ENCODE measurements at places on chromosomes 6 and 20.
A peak's percentile ranks its signal among the peaks of the same experiment; 100 is the strongest.

- DNase-seq = no peak
Measured at GRCh38 chr20:19407736-19408135, 195.3 kb downstream of the SLC24A3 start.

DNA sequence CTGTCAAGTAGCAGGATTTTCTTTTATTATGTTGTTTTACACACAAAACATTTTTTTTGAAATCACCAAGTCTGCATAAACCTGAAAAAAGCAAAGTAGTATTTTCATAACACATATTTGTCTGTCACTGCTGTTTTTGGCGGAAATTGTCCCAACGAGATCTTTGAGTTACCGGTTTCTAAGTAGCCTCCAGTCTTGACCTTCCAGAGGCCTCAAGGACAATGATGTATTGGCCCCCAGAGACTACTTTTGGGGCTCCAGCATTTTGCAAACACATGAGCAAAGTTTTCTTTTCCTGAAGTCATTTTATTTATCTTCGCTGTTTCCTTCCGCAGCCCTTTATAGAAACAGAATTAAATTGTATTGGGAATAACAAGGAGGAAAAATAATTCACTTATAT lies 862.6 kb downstream of the KIF16B start:
- no peak for DNase-seq

DNA sequence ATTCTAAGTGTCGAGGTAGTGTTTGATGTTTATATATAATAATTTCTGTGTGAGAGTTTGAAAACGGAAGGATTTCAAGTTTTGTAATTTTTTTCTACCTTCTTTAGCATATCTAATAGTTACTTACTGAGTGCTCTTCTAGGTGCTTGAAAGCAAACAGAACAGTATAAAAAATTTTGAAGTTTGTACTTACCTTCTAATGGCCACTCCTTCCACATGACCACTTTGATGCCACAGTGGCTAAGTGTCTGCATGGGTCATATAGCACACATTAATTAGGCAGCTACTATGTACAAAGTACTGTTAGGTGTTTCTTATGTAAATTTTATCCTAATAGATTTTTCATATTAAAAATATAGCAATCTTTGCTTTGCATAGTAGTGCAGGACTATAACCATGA lies 21.1 kb downstream of the RPRD1B start:
- DNase-seq = no peak

DNA sequence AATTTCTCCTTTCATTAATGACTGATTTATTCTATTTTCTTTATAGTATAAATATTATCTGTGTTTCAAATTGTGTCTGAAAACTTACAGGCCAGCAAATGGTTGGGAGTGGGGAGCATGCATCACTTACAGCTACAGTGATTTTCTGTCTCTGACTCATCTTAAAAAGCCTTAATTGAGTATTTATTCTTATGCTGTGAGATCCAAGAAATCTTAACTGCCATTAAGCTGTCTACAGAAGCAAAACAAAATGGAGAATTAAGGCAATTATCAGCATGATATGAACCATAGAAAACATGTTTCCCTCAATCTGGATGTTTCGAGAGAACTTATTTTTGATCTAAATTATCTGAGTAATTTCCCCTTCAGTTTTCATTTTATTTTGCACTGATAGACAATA lies 831.2 kb downstream of the KIF16B start:
- no peak for DNase-seq

DNA sequence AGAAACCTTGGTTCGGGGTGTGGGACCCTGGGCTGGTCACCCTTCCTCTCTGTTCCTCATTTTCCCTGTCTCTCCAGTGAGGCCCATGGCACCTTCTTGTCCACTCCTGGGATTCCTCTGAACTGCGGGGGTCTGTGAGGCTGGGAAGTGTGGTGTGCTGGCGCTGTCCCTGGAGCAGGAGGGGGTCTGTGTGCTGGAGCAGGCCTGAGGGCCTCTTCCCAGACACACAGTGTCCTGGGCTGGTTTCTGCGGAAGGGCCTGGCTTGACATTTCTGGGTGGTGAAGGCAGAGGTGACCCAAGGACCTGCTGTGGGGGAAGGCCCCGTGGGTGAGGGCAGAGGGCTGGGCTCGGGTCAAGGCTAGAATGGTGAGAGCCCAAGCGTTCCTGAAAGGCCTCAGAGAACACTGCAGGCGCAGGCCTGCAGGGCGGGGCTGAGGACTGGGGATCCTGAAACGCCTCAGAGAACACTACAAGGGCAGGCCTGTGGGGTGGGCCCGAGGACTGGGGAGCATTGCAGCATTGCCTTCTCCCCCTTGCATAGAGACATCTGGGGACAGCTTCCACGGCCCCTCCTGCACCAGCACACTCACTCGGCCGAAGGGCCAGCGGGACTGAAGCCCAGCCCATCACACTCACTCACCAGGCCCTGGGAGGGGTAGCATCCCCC lies 10.6 kb upstream of the BAK1 start:
- peak; percentile 61 for DNase-seq

- DNase-seq = no peak
Measured at GRCh38 chr6:131419702-131420101, 153.3 kb upstream of the ARG1 start.

DNA sequence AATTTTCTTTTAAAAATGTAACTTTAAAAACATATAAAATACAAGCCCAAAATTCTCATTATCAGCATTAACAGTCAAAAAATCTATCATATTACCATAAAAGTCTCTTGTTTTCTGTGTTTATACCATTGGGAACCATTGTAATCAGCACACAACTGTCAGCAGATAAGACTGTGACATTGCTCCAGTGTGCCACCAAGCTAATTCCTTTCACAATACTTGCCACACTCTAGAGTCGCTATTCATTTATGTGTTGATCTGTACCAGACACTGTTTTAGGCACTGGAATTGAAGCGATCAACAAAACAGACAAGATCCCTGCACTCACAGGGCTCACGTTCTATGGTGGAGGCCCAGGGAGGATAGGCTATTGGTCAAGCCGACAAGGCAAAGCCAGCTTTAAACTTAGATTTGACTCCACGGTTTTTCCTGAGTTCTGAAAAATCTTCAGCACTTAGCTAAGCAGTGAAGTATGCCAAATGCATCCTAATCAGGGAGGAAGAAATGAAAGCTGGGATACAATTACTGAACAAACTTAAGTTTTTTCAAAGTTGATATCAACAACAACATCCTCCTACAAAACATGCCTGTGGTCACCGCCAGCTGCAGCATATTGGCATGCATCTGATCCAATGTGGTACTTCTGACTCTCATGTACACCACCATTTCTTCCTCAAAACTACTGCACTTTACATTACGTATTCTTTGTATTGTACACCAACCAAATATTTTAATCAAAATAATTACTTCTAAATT lies 60.5 kb downstream of the GMDS start:
- DNase-seq = no peak

- DNase-seq = no peak
Measured at GRCh38 chr6:13672904-13673303, 38.7 kb downstream of the RANBP9 start.

- DNase-seq = no peak
Measured at GRCh38 chr20:24478584-24478983, 9.2 kb downstream of the SYNDIG1 start.

- DNase-seq = peak; percentile 93
Measured at GRCh38 chr6:1335367-1336037, 23.6 kb downstream of the FOXQ1 start.

GRCh38 chr6:142014515-142014914 lies 118.2 kb upstream of the GJE1 start:
- DNase-seq = peak; percentile 99

- no peak for DNase-seq
Measured at GRCh38 chr20:56411759-56412472, at the start of gene CASS4. CASS4 (plus strand) TSS chr20:56412260; CDS start chr20:56412459, 199 bp downstream.

DNA sequence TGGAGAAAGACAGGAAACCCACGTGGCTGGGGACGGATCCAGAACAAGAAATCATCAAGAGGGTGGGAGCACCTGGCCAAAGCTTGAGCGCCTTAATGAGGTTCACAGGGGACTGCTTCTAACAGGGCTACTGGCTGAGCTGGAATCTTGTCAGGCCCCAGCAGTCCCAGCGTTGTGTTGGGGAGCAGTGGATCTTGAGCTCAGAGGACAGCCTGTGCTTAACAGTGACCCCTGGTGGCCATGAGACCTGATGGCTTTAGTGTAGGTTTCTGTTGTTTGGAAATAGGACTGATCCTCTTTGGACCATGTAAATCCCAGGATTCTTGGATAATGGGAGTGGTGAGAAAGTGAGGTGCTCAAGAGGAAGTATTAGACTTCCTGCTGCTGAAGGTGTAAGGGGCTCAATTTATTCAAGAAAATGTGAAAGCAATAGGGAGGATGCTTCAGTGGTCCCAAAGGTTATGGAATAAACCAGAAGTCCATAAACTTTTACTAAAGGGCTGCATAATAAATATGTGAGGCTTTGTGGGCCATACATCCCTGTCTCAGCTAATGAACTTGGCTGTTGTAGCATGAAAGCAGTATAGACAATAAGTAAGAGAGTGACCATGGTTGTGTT lies 216.2 kb downstream of the NFATC2 start:
- peak; percentile 79 for DNase-seq

GRCh38 chr6:13407368-13407708 lies 79.0 kb upstream of the TBC1D7 start:
- DNase-seq = no peak

DNA sequence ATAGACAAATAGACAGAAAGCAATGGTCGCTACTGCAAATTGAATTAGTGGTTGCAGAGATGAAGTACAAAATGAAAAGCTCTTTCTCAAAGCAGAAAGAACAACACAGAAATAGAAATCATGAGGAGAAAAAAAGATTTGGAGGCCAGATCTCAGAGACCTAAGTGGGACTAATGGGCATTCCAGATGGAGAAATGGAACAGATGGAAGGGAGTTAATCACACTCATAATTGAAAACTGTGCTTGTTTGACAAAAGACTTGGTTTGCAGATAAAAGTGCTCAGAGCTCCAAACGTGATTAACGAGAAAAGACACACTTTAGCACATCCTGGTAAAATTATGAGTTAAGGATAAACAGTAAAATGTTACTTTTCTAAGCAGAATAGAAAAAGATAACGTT lies 58.1 kb upstream of the SNRPB2 start:
- DNase-seq = no peak

- no peak for DNase-seq
Measured at GRCh38 chr20:49832632-49833327, 20.2 kb downstream of the SLC9A8 start.

GRCh38 chr6:53168516-53169267 lies 20.1 kb upstream of the GCM1 start:
- DNase-seq = peak; percentile 78

DNA sequence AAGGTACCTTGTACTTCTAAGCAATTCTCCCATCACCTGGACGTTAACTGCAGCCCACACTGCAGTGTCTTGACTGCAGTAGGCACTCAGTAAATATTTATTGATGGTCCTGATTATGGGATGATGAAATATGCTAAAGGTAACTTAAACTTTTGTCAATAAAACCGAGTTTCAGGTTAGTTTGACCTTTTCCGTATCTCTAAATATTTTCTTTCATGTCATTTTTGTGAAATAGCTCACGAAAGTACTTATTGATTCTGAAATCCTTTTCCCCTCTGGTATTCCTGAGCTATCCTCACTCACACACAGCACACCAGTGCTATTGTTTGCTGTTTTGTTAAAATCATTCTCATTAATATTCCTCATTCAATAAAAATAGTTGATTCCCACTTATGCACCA lies 149.4 kb upstream of the ESR1 start:
- DNase-seq = no peak

DNA sequence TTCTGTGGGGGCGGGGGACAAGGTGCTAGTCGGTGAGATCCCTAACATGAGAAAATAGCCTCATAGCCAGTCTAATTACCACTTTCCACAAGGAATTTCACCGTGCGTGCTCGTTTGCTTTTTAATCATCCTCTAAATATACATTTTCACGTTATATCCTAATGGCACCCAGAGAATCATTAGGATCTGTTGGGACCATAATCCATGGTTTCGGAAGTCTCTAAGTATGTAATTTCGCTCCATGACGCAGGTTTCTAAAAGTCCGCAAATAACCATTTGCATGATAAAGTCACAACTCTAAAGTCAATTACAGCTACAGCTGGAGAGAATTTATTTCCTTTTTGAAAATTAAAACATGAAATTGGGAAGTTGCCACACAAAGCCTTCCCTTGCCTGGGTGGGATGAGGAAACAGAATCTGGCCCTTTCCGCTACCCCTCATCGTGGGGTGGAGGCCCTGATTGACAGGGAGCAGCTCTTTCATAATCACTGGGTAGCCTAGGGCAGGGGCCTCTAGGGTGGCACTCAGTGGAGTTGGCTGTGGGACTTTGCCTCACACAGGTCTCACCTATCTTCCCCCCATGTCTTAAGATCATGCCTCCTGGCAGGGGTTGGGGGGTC lies 81.9 kb downstream of the LRFN2 start:
- DNase-seq = no peak

DNA sequence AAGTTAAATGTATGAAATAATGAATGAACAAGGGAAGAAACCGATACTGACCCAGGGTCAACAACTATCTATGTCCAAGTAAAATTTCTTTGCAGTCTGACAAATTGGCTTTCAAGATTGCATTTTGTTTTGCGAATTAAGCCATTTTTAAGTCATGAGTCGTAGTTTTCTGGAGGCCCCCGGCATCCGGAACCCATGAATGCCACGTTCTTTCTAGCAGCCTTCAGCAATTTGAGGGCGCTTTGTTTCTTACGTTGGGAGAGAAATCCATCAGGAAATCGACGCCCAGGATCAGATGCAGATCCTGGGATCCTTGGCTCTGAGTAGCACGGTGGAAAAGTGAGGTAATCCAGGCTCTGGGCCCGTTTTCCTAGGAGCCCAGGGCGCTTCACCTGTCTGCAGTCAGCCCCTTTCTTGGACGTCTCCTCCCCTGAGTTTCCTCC lies 309 bp upstream of the ABRACL start:
- no peak for DNase-seq

GRCh38 chr6:75526502-75527127 lies 33.0 kb upstream of the FILIP1 start:
- DNase-seq = peak; percentile 83

DNA sequence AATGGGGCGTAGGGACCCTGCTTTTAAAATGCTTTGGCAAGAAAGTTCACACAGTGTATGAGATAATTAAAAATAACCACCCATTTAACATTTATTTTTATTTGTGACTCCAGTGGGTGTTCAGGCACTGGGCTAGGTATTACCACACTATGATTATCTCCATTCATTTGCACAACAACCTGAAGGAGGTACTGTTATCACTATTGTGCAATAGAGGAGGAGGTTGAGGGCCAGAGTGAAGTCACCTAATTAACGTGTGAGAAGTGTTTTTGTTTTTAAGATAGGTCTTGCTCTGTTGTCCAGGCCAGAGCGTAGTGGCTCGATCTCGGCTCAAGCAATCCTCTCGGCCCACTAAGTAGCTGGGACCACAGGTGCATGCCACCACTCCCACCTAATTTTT lies 29.2 kb downstream of the MAK start:
- no peak for DNase-seq
